Effector CD4-positive, alpha-beta T cell (primary cell): ENCODE measurements at places on chromosomes 13 and 19.

DNA sequence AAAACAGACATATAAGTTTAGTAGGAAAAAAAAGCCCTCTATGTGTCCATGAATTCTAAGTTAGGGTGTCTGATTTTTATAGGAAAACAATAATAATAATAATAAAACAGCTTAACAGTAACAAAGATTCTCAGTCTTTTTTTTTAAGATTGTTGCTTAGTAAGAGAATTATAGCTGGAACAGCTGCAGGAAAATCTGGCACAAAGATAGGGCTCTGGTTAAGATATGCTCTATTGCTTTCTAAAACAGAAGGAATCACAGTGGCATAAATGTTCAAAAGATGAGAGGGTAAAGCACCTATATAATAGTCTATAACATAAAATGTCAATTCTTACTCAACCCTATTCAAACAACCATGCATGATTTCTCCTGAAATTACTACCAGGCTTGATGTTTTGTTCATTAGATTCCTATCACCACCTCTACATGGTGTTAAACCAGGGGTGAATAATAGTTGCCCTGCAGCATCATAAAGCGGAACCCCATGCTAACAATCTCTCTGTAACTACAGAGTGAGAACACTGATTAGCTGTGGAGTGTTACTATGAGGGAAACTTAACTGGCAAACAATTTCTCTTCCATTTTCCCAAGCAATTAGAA lies 541.4 kb upstream of the MIR17HG start:
- no peak for DNase-seq

DNA sequence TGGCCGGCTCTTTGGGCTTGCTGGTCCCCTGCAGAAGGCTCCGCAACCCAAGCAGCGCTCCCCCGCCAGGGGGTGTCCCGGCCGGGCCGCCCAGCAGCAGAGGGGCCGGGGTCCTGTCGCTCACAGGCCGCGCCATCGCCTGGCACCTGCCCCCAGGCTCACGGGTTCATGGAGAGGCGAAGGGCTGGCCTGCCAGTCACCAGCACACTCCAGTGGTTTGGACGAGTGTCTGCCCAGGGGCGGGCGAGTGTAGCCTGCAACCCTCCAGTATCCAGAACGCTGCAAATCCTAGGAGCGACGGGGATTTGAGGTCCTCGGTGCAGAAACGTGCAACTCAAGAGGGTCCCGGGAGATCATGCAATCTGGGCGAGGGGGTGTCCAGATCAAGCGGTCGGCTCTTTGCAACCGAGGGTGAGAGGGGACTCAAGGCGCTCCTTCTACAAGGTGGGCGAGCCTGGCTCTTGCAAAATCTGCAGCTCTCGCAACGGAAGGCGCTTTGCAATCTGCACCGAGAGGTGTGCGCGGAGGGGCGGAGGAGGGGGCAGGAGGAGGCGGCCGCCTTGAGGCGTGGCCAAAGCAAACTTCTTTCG lies at the start of gene DBP:
Gene DBP (minus strand): TSS at position 521 of the 590 bp plus-strand sequence. CDS start 385 bp downstream, at position 136.
- peak; percentile 38 for DNase-seq

- peak; percentile 68 for DNase-seq
Measured at GRCh38 chr19:10431943-10432735, 11.8 kb downstream of the PDE4A start.

GRCh38 chr19:17615889-17616685 lies 60.6 kb downstream of the COLGALT1 start:
- DNase-seq: no peak

GRCh38 chr13:26255691-26256277 lies 1.9 kb downstream of the CDK8 start:
- no peak for DNase-seq

- no peak for DNase-seq
Measured at GRCh38 chr19:29650772-29651387, 14.4 kb upstream of the PLEKHF1 start.

DNA sequence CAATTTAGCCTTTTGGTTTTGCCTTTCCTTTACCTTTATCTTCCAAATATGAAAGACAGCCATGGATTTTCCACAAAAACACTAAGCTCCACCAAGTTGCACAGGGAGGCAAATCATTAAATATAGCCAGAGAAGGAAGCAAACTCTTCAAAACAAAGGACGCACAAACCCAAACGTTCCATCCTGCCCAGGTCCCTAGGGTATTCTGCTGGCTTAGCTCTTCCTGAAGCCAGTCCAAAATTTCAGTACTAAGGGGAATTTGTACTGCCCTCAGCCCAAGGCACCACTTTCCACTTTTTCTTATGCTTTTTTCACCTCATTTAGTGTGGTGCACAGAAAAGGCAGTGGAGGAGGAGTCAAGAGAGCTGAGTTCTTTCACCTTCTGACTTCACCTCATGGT lies 169.9 kb downstream of the FLT1 start:
- DNase-seq: no peak

DNA sequence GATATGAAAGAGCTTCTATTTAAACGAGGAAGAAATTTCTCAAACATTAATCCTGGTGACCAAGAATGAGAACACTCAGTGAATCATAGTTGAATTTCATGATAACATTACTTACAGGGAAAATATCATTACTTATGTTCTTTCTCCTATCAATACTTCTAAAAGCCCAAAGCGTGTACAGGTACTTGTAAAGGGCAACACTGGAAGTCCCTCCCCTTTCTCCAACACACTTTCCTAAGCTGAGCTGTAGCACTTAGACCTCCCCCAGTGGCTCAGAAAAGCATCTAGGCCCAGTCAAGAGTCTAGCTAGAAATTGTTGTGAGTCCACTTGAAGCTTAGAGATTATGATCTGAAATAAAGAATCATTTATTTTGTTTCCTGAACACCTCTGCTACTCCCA lies 150.7 kb downstream of the ABCC4 start:
- DNase-seq: no peak

DNA sequence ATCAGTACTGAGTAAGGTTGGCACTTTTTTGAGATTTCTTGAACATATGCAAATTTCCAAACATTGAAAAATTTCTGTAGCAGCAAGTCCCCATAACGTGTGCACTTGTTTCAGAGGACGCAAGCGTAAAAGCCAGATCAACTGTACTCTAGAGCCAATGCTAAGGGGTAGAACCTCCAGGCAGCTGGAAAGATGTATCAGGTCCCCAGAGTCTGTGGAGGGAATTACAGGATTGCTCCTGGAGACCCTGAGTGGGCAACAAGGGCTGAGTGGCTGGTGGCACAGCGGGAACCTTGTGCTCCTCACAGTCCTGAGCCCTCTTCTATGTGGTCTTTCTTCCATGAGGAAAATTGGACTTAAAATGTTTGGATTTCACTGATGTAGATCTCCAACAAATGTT lies 53.9 kb upstream of the AMER2 start:
- no peak for DNase-seq

DNA sequence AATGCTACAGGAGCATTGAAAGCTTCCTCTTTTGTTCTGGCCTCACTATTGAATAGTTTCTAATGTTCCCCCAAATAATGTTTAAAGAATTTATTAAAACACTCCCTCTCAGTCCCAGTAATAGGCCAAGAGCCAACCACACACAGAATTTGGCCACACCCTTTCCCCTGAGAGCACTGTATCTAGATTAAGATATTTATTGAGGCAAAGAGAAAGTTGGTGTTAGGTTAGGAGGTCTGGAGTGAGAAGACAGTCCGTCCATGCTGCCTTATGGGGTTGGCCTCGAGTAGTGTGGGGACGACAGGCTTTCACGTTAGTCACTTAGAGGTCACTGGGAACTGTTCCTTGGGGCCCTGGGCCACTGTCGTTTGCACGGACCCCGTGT lies 122.9 kb upstream of the RNF113B start:
- no peak for DNase-seq

- DNase-seq: no peak
Measured at GRCh38 chr13:64540976-64541375, 2689.2 kb downstream of the PCDH9 start.

DNA sequence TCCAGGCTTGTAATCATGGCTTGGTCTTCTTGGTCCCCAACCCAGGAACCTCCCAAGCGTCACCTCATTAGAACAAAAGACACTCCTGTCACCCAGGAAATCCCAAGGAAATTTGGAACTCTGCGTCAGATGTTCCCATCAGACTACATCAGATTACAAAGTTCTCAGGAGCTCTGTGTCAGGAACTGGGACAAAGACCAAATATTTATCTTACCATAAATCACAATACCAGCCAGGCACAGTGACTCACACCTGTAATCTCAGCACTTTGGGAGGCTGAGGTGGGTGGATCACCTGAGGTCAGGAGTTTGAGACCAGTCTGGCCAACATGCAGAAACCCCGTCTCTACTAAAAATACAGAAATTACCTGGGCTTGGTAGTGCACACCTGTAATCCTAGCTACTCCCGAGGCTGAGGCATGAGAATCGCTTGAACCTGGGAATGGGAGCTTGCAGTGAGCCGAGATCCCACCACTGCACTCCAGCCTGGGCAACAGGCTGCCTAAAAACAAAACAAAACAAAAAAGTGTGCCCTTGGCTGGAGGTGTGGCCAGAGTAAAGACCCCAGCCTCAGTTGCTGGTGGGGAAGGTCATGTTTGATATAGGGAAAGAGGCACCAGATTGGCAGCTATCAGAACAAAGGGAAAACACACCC lies 16.7 kb upstream of the CCDC124 start:
- no peak for DNase-seq

DNA sequence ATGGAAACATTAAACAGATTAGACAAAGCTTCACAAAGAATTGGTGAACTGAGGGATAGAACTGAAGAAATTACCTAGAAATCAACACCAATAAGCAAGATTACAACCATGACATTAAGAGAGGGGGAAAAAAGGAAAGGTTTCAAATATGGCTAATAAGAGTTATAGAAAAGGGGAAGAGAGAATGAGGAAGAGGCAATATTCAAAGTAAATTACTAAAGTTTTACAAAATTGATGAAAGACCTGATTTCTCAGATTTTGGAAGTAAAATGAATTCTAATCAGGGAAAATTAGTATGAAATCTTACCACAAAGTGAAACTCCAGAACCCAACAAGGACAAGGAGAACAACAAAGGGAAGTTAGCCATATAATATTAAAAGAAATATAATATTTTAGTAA lies 187.4 kb downstream of the NBEA start:
- no peak for DNase-seq

- peak; percentile 67 for DNase-seq
Measured at GRCh38 chr19:6737873-6738786, 750 bp upstream of the GPR108 start.

DNA sequence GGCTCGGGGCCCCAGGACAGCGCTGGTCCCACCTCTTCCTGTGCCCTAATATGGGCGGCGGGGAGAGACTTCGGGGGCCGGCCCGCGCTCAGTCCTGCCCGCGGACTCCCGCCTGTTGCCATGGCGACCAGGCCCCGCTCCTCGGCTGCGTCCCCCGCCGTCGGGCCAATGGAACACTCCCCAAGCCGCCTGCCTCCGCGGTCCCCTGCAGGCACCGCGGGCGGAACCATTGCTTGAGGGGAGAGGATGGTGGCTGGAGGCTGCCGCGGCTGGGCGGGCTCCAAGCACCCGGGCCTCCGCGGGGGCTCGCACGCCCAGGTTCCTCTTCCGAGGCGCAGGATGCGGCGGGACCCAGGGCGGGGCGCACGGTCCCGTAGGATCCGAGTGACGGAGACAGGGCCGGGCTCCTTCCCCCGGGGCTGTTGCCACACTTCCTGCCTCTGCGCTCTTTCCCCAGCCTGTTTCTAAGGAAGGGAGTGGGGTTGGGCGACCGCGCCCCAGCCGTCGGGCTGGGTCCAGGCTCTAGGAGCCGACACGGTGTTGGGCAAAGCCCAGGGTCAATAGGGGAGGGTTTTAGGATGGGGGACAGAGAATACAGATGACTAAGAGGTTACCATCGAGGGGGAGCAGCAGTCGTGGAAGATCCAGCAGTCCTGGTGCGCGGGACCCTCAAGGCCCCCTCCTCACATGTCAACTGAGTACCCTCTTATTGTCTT lies 1.2 kb upstream of the JUNB start:
- DNase-seq: peak; percentile 86

GRCh38 chr19:52945652-52946321 lies 16.9 kb downstream of the ZNF816 start:
- no peak for DNase-seq

DNA sequence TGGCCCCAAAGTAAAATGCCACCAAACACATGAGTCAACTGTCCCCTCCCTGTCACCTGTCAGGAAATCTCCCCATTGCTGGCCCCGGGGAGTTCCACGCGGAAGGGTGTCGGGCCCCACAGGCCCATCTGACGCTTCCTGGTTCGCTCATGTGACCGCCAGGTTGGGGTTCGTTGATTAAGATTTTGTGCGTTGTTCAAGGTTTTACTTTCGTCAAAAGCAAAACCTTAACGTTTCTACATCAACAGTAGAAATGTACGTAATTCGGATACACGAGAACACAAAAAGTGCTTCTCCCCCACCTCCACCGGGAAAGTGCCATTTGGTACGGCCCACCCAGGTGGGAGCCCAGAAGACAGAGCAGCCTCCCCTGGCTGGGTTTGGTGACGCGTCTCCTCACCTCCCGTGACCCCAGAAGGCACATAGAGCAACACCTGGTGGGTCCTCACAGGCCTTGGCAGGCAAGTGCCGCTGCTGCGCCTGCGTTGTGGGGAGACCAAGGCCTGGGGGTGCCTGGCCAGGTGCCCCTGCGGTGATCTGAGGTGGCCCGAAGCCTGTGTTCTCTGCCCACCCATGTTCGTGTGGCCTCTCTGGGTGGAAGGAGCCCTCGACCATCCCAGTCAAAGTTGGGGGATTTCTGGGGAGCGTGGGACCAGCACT lies 161.6 kb downstream of the KDM4B start:
- DNase-seq: peak; percentile 59

GRCh38 chr13:65855242-65855805 lies 1374.8 kb downstream of the PCDH9 start:
- no peak for DNase-seq

DNA sequence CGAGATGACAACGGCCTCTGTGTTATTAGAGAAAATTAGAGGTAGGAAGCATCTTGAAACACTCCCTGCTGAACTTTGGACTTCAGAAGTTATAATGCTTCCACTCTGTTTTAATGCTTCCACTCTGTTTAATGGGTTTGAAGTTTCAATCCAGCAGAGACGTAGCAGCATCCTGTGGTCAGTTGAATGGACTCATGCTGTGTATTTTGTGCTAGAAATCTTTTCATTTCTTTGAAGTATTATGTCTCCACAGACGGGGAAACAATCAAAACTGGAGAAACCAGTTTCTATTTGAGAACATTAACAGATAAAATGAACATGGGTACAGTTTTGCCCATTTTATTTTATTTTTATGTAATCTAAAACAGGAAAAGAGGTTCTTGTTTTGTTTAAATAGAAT lies 1736.2 kb downstream of the SLITRK5 start:
- no peak for DNase-seq

DNA sequence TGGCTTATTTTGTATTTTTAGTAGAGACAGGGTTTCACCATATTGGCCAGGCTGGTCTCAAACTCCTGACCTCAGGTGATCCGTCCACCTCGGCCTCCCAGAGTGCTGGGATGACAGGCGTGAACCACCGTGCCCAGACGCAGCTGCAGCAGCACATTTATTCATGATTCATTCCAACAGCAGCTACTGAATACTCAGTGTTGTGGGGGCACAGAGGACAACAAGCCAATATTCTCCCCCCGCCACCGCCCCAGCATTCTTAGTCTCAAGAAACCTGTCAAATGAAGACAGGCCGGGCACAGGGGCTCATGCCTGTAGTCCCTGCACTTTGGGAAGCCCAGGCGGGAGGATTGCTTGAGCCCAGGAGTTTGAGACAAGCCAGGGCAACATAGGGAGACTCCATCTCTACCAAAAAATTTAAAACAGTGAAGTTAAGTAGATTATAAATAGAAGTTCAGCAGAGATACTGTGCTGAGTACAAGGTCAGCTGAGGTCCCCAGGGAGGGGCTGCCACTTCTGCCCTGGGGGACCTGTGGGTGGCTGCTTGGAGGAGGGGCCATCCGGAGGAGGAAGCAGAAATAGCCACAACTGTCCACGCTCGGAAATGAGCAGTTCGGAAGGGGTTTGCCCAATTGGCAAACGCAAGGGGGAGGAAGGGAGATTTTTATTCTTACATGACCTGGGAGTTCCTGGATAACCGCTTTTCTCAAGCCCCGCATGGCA lies 4.3 kb downstream of the DOT1L start:
- no peak for DNase-seq
